ENCODE measurements at places on chromosomes 5 and 9.
A peak's percentile ranks its signal among the peaks of the same experiment; 100 is the strongest.

- DNase-seq: no peak
Measured at GRCh38 chr5:172954751-172955159, 4.5 kb upstream of the RPL26L1 start.

- no peak for DNase-seq
Measured at GRCh38 chr5:120605325-120606079, 141.4 kb downstream of the PRR16 start.

DNA sequence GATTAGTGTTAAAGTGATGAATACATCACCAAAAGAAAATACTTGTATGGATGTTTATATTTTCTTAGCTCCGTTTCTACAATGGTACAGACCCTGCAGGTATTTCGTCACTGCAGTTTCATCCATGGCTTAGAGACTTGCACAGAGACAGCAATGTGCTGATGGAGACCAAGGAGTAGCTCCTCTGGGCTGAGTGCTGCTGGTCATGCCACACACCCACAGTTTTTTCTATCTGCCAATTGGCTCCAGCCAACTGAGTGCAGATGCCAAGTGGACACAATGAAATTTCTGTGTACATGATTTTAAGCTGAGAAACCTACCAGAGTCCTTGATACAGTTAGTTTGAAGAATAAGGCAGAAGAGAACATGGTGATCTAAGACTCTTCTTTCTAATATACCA is 145.9 kb upstream of the ADCY2 start:
- no peak for DNase-seq

- no peak for DNase-seq
Measured at GRCh38 chr9:21252721-21253547, 13.1 kb upstream of the IFNA14 start.

- DNase-seq: no peak
Measured at GRCh38 chr5:159805021-159805420, 111.3 kb upstream of the ADRA1B start.

- DNase-seq: no peak
Measured at GRCh38 chr5:108700930-108701329, 46.8 kb upstream of the FER start.

- DNase-seq: no peak
Measured at GRCh38 chr5:55832446-55832845, 18.7 kb upstream of the IL31RA start.

DNA sequence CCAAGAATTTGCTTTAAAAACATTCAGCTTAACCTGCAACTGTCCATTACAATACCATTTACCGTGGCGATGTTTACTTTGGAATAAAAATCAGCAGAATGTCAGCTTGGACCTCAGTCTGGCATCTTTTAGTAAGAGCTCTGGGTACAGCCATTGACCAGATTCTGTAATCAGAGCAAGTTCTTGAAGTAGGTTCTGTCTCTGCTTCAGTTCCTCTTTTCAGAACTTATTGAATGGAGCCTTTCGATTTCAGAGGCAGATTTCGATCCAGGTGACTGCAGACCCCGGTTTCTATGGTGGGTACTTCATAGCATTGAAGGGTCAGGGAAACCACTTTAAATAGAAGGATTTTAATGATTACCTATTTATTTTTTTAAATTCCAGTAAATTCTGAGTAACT is 53.4 kb upstream of the SV2C start:
- no peak for DNase-seq

GRCh38 chr5:68169903-68170302 is 45.7 kb upstream of the PIK3R1 start:
- no peak for DNase-seq

- DNase-seq: no peak
Measured at GRCh38 chr9:96638606-96639364, 16.3 kb downstream of the PRXL2C start.

GRCh38 chr9:120926397-120926928 is at the start of gene TRAF1:
TSS of gene TRAF1 (minus strand) at chr9:120926796. CDS start at chr9:120926075, 721 bp downstream.
- DNase-seq: no peak

- DNase-seq: no peak
Measured at GRCh38 chr5:112385566-112385965, 33.5 kb downstream of the EPB41L4A start.

- no peak for DNase-seq
Measured at GRCh38 chr5:126236994-126237393, 186.2 kb upstream of the GRAMD2B start.

DNA sequence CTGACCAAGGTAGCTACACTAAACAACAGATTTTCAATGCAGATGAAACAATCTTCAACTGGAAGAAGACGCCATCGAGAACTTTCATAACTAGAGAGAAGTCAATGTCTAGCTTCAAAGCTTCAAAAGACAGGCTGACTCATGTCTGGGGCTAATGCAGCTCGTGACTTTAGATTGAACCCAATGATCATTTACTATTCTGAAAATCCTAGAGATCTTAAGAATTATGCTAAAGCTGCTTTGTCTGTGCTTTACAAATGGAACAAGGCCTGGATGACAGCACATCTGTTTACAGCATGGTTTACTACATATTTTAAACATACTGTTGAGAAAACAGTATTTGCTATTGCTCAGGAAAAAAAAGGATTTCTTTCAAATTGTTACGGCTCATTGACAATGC is 54.9 kb downstream of the RICTOR start:
- no peak for DNase-seq

GRCh38 chr5:103505581-103506305 is 56.8 kb downstream of the NUDT12 start:
- DNase-seq: no peak

- no peak for DNase-seq
Measured at GRCh38 chr5:68264024-68264956, 48.7 kb downstream of the PIK3R1 start.

GRCh38 chr5:122022966-122023365 is 55.1 kb downstream of the LOX start:
- DNase-seq: no peak

DNA sequence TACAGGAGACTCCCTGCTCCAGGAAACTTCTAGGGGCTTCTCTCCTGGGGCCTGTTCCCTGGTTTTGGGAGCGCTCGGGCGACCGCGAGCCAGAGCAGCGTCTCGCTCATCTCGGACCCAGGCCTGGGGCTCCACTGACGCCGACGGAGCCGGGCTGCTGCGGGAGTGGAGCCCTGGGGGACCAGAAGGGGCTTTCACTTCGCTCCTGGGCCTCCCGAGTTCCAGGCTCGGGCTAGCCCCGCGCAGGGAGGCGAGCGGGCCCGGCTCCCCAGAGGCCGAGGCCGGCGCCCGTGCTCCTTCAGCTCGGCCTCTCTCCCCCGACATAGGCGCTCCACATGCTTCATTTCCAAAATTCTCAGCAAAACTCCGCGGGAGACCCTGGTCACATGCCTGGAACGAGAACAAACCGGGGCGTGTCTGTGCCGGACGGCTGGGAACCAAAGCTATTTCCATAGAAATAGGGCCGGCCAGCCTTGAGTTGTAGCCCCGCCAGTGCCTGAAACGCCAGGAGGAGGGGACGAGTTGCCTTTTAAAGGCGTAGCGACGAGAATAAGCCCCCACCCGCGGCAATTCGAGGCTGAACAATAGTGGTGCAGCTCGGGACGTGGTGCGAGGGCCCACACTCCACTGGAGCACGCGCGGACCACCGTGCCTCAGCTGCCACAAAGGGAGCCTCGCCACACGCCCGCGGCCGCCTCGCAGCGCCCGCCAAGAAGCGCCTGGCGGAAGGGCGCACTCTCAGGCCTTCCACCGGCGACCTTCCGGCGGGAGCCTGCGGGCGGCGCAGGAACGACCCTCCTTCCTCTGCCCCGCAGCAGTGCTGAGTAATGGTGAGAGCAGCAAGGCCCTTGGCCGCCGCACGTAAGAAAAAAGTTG is 1.1 kb upstream of the G3BP1 start:
- no peak for DNase-seq

DNA sequence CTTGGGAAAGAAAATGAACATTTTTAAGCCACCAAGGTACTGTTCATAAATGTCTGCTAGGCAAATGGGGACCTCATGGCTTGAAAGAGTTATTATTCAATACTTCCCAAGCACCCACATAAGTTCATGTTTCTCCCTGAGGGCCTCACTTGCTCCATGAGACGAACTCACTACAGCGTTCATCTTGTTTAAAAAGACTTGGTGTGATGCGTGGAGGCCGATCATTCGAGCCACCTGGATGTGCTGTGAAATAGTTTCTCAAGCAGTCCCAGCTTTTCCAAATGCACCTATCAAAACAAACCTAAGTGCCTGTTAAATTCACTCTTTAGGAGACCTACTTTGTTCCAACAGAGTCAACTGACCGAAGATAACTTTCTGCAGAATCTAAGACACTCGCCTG is 103.2 kb downstream of the LHFPL2 start:
- no peak for DNase-seq

DNA sequence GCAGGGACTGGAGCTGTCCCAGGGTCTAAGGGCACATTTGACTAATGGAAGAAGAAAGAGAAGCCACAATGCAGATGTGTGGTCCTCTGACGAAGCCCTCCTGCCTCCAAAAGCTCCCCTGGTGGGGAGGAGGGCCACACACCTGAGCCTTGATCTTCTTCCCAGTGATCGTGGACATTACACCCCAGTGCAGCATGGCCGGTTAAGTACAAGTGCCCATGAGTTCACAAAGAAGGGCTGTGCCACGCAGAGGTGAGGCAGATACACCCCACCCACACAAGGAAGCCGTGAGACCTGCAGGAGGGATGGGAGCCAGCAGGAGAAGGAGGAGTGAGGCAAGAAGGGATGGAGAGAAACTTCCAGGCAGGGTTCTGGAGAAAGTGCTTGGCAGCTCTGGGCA is 199.0 kb upstream of the MVB12B start:
- no peak for DNase-seq

GRCh38 chr5:123285122-123286023 is 137.8 kb downstream of the CEP120 start:
- DNase-seq: no peak

GRCh38 chr9:75134495-75134894 is 46.2 kb downstream of the OSTF1 start:
- DNase-seq: no peak

DNA sequence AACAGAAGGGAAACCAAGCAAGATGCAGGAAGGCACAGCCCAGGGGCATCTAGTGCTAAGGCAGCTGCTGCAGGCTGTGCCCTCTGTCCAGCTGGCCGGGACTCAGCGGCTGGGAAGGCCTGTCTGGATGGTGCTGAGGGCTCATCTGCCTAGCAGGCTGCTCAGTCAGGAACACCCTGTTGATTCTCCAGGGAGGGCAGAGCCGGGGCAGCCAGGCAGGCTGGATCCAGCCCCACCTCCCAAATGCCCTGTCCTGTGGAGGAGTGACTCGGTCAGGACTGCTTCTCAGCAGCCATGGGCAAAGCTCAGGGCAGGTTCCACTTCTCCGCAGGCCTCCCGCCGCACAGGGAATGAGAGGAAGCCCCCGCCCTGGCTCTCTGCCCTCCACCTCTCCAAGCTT is 7.8 kb upstream of the LCN9 start:
- no peak for DNase-seq

GRCh38 chr9:7799944-7800285 is 337 bp upstream of the DMAC1 start:
- DNase-seq: no peak

DNA sequence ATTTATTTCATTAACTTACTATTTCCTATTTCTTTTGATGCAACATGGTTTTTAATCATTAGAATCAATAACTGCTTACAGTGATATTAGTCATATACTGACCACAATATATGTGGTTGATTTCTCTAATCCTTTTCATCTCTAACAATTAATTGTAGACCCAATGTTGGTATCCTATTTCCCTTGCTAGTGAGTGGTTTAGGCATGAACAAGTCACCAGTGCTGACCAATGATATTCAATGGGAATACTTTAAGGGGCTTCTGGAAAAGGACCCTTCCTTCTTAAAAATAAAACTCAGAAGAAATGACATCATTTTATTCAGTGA is 672.4 kb upstream of the GRAMD2B start:
- no peak for DNase-seq

- DNase-seq: no peak
Measured at GRCh38 chr5:125961150-125961549, 462.1 kb upstream of the GRAMD2B start.

DNA sequence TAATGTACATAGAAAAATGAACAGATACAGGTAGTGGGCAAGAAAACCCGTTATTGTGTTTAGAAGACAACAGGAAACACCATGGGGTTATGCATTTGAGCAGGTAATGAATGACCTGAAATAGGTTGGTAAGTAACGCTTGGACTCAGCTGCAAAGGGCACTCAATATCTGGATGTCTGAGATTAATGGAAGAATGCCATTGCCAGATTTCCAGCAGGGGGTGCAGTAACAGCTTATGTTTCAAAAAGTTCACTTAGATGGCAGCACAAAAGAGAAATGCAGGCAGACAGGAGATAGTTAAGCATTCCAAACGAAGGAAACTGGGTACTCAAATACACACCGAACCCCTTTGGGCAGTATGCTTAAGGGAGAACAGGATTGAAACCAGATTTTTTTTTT is 285.5 kb upstream of the VLDLR start:
- DNase-seq: no peak

DNA sequence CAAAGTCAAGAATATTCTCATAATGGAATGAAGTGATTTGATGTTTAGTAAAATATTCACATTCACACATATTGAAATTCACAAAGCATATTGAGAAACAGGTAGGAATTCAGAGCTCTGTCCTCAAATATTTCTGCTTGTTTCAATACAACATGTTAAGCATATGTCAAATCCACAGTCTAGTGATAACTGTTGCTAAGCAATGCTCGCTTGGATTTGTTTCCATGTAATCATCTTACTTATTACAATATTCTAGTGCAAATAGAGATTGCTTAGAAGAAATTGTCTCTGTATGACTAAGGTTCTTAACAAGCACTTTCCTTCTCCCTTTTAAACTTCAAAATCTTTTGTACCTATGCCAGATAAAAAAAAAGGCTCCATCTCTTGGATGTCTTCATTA is 995.7 kb downstream of the CDH18 start:
- no peak for DNase-seq

- DNase-seq: no peak
Measured at GRCh38 chr9:31078175-31078574, 1306.3 kb upstream of the ACO1 start.

- peak; percentile 20 for DNase-seq
Measured at GRCh38 chr9:114666851-114667250, 9.2 kb upstream of the TEX53 start.

DNA sequence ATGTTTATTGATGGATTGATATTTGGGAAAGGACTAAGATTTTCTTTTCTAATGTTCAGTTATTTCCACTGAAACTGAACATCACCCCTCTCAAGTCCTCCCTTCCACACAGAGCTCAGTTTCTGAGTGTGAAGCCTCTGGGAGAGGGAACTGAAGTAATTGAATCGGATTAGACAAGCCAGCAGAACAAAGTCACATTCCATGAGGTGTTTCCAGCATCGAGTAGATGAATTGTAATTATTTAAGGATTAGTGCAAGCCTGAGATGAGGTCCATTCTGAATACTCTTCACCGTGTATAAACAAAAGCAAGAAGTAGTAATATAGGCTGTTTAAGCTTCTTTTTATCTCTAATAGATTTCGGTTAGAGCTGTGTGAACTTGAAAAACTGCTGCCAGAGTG is 2060.5 kb downstream of the MAT2B start:
- DNase-seq: no peak

GRCh38 chr5:43997647-43998272 is 391.5 kb downstream of the FGF10 start:
- no peak for DNase-seq
